B cell (primary cell): ENCODE measurements at places on chromosomes 2 and 18.
A peak's percentile ranks its signal among the peaks of the same experiment; 100 is the strongest.

- peak overlapping the region; percentile 16 for H3K4me3 ChIP-seq
- peaks cover 24% of the 10 kb centered on the region for H3K4me1 ChIP-seq
- no peaks in the 10 kb centered on the region for H3K36me3 ChIP-seq
- H3K27ac ChIP-seq: peak overlapping the region; percentile 68
- no peaks in the 10 kb centered on the region for H3K27me3 ChIP-seq
- DNase-seq: no peak
Measured at GRCh38 chr2:27085673-27086089, 891 bp upstream of the KHK start.

DNA sequence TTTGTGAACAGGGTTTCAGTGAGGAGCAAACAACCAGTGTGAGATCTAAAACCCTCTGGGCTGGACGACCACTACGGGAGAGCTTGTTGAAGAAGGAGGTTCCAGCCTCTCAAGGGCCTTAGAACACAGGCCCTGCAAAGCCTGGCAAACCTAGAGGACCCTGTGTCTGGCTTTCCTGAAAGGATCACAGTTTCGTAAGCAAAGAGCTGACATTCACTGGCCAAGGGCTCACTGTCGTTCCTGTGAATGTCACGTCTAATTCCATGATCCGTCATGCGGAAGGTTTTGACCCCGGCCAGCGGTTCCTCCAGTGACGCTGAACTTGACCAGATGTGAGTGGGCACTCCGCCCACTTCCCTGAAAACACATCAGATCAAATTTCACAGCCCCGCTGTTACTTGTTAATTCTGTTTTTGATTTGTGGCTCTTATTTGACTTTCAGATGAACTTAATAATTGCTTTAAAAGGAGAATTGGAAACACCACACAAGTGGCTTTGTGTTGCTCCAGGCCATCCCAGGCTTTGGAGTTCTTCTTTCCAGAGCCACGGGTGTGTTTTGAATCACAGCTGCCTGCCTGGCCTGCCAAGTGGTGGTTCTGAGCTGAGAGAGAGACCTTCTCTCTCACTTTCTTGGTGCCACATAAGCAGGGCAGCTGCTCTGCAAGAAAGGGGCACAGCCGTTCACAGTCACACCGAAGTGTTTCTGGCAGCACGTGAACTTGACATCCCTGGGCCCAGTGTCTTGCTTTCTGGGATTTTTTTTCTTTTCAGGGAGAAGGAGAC is 308.4 kb downstream of the NDUFA10 start:
- H3K27me3 ChIP-seq: no peaks in the 10 kb centered on the region
- H3K4me1 ChIP-seq: no peaks in the 10 kb centered on the region
- no peak for DNase-seq
- H3K27ac ChIP-seq: no peak overlapping the region
- H3K4me3 ChIP-seq: no peak overlapping the region

DNA sequence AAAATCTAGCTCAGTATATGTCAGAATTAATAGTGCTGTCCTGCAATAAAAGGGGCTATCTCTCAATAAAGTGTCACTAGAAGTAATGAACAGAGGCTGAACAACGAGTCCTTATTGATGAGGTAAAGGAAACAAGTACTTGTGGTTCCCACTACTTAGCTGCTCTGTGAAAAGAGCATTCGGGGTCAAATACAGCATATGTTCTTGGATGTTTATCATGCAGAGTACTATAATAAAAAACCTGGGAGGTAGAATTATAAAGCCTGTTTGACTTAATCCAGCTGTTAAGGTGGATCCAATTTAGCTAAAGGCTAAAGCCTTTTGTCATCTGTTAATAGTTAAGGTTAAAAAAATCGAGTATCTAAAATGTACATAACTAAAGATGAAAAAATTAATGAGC is 32.4 kb downstream of the SLC35F5 start:
- no peak overlapping the region for H3K4me3 ChIP-seq
- no peak overlapping the region for H3K27ac ChIP-seq
- H3K36me3 ChIP-seq: peaks cover 7% of the 10 kb centered on the region
- DNase-seq: no peak

DNA sequence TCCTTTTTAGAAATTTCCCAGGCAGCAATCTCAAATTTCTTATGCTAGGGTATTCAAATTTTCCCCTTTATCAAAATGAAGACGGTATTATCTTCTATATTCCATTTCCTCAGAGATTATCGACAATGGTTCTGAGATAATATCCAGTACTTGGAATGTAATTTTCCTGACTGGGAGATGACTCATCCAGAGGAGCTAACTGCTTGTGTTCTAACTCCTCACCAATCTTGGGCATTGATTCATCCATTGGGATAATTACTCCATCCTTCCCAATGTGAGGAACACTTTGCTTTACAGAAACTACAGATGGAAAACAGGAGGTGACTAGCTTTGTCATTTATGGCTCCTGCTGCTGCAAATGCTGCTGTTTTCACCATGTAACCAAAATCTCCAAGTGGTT is 239.4 kb upstream of the LYPD1 start:
- H3K36me3 ChIP-seq: no peaks in the 10 kb centered on the region
- no peaks in the 10 kb centered on the region for H3K4me1 ChIP-seq
- no peaks in the 10 kb centered on the region for H3K27me3 ChIP-seq

- H3K36me3 ChIP-seq: no peaks in the 10 kb centered on the region
- H3K4me1 ChIP-seq: no peaks in the 10 kb centered on the region
- H3K27me3 ChIP-seq: no peaks in the 10 kb centered on the region
- H3K4me3 ChIP-seq: no peak overlapping the region
Measured at GRCh38 chr2:240782221-240782885, 37.7 kb downstream of the KIF1A start.

DNA sequence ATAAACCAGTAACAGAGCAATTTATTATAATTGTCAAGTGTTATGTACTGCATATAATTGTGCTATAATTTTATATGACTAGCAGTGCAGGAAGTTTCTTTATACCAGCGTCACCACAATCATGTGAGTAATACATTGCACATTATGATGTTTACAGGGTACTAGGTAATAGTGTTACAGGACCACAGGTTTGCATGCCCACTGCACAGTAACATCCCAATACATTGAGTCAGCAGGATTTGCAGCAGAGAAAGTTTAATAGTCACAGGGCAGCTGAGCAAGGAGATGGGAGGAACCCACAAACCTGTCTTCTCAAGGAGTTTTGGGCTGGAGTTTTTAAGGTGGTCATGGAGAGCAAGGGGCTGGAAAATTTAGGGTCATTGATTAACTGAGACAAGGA is 1042.9 kb upstream of the ACVR2A start:
- no peak for DNase-seq
- no peak overlapping the region for H3K4me3 ChIP-seq
- no peaks in the 10 kb centered on the region for H3K36me3 ChIP-seq
